MM.1S (cell line): ENCODE measurements at places on chromosomes 1 and 21.

DNA sequence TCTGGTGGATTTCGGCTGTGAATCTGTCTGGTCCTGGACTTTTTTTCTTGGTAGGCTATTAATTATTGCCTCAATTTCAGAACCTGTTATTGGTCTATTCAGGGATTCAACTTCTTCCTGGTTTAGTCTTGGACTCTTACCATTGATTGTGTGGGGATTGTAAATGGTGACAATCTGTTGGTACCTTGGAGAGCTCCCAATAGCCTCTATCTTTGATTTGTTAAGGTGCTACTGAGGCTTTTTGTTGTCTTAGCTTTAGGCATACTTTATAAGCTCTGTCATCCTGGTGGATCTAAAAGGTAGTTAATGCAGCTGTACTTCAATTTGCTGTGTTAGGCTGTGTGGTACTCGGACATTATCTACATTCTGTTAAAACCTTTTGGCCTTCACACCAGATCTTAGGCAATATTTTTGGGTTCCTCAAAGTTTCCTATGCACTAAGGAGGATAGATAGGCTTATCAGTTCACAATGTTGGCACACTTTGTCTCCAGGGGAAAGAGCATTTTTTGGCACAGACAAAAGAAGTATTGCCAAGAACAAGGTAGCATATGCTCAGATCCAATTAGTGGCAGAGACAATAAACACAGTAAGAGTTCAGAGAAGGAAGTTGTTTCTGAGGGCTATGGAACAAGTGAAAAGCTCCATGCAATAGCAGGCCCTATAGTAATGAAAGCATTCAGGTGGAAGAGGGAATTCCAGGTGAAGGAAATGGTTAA lies 230.4 kb downstream of the PDE4B start:
- DNase-seq, result peak; percentile 17

GRCh38 chr21:46213620-46214286 lies 14.8 kb downstream of the LSS start:
- DNase-seq, result no peak

- no peak for DNase-seq
Observed at GRCh38 chr1:83970114-83970513, 28.8 kb downstream of the TTLL7 start.

DNA sequence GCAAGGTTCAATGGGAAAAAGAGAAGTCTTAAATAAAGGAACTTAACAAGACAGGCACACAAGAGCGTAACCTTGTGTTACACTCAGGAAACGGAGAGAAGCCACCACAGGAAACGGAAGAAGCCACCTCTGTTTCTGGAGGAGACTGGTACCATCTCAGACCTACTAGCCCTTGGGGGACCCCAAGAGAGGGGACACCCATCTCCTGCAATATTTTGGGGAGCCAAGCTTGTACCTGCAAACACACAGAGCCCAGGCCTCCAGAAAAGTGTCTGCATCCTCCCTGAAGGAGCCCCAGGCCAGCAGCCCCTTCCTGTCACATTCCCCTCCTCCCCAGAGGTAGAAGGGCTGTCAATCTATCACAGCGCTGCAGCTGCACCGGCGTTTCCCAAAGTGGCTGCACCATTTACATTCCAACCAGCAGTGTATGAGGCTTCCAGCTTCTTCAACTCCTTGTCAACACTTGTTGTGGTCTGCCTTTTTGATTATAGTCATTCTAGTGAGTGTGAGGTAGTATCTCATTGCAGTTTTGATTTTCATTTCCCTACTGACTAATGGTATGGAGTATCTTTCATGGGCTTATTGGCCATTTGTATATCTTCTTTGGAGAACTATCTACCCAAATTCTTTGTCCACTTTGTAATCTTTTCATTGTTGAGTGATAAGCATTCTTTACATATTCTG lies 23.0 kb upstream of the PADI1 start:
- DNase-seq, result no peak

DNA sequence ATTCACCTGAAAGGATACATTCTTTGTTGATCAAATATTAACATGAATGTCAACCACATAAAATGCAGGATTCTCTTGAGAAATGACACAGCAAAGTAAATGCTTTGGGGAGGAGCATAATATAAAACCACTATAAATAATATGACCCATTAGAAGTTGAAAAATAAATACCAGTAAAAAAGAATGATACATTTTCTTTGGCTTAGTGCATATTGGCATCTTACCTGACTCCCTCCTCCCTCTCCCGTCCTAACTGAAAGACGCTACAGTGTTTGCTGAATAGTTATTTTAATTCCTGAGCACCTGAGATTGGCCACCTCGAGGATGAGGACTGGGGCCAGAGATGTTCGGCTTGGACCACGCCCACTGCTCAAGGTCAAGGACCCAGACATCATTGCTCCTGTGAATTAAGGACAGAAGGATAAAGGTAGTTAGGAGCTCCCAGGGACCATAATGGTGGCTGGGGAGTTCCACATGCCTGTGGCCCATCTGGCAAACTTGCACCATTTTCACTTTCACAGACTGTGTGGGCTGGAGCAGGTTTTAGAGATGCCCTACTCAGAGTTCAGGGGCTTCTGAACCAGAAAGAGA lies 16.4 kb upstream of the CPLANE2 start:
- no peak for DNase-seq
